ENCODE measurements at places on chromosomes 2 and 18. TPM values are rescaled to one million over a fixed set of nuclear protein-coding genes. Genes with fewer than 3 reads are reported as not detected.

COLEC11 gene
- total RNA-seq: 10.1 TPM

SCN2A gene
- total RNA-seq: 1.9 TPM

DNA sequence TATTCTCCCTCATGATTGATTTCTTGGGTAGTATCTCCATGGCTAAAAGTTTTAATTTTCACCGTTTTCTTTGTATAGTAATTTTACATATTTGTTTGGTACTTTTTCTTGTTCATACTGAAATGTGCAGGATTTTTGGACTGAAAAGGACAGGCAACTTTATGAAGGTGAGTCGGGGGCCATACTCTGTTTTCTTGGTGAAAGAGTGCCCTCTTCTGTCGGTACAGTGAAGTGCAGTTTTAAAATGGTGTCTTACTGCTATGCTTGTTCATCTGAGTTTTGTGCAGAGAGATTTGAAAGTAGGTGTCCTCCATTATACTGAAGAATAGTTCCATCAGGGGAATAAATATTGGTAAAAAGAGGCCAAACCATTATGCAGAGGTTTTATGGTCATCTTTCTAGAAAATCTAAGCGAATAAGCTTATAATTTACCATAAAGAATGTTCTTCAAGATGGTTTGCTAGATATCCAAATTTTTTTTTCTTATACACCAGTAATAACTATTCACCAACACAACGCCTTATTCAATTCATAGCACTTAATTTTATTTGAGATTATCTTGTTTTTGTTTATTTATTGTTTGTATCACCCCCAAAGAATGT lies 8.7 kb upstream of the SERPINB13 start:
- H3K4me3 ChIP-seq: no peak overlapping the region
- peaks cover 9% of the 10 kb centered on the region for H3K27me3 ChIP-seq
- no peaks in the 10 kb centered on the region for H3K36me3 ChIP-seq
- peaks cover 10% of the 10 kb centered on the region for H3K4me1 ChIP-seq

DPP4 gene
- total RNA-seq: 8.2 TPM

LOXHD1 gene
- 0.14 TPM for total RNA-seq

DES gene
- total RNA-seq: 37.0 TPM

DNA sequence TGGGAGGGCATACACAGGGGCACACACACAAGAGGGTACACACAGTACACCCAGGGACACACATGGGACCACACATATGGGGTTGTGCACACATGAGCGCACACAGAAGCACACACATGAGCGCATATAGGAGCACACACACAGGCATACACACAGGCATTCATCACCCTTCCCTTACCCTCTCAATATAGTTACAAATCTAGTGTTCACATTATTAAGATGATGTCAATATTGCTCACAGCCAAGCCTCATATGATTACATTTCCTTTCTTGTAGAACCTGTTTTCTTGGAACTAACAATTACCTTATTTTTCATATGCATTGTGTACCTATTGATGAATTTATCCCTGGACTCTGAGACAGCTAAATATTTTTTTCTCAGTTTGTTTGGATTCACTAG lies 156.7 kb downstream of the FHOD3 start:
- H3K4me1 ChIP-seq: peaks cover 32% of the 10 kb centered on the region
- no peak overlapping the region for H3K4me3 ChIP-seq
- no peaks in the 10 kb centered on the region for H3K36me3 ChIP-seq
- no peak overlapping the region for H3K27ac ChIP-seq
- no peaks in the 10 kb centered on the region for H3K27me3 ChIP-seq

DYNAP gene
- total RNA-seq: not detected

ANKRD53 gene
- 4.9 TPM for total RNA-seq
